ENCODE measurements at places on chromosomes 1 and 21.

- no peak for DNase-seq
Measured at GRCh38 chr1:21961799-21962198, 15.0 kb upstream of the CELA3B start.

DNA sequence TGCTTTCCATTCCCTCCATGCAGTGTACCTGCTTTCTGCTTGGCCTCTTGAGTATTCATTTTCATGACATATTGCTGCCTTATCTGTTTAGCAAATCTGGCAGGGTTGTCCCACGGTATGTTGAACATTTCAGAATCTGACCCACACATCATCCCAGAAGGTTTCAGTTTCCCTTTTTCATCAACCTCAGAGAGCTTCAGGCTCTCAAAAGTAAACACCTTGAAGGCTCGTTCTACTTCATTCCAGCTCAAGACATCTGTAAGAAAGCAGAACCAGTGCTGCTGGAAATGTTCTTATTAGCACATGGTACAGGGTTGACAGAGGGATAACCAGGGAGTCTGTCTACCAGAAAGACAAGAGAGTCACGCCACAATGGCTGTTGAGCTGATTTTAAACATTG, 103.6 kb downstream of the SPAG17 start:
- no peak for DNase-seq

GRCh38 chr1:39204441-39205081, at the start of gene MACF1:
MACF1 (plus strand) TSS chr1:39204695; CDS start chr1:39205023, 328 bp downstream.
- no peak for DNase-seq

DNA sequence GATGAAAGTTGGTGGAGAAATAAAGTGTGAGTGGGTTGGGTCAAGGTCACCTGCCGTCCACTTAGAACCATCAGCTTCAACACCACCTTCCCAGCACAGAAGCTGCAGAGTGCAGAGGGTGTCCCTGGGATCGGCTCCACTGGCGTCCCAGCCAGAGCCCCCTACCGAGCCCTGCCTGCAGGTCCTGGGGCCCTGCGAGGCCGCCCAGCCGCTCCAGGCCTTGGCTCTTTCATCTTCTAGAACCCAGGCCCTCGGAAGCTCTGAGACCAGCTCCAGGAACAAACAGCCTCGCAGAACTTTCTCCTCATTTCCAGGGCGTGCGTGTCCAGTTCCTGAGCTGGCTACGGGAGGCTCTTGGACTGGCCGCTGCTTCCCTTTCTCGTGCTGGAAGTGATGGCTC, 166.0 kb downstream of the PRDM16 start:
- no peak for DNase-seq

DNA sequence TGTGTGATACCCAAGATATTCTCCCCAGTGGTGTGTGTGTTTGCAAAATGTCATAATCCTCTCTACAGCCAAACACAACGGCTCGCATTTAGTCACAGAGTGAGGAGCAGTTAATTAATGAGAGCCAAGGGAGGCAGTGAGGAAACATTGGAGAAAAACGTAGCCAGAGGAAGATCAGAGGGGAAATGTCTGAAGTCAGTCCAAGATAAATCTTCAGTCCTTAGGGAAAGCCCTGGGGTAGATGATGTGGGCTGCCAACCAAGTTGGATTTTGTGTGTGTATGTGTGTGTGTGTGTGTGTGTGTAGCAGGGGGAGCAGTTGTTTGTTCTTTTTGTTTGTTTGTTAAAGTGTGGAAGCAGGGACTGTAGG, 201.0 kb upstream of the PTBP2 start:
- no peak for DNase-seq

DNA sequence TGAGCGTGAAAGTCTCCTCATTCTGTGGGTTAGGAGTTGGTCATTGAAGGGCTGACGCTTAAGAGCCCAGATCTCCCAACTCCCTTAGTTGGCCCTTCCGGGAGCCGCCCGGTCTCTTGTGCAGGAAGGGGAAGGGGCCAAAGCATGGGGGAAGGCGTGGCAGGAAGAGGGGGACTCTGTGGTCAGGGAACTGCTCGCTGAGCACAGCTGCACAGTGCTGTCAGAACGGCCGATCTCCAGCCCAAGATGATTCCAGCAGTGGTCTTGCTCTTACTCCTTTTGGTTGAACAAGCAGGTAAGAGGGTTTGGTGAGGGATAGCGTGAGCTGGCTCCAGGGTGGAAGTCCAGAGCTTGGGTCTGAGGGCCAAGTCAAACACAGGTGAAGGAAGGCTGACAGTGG, at the start of gene FCER1G:
Gene FCER1G (plus strand): TSS at position 220 of the 400 bp plus-strand sequence. CDS start 27 bp downstream, at position 247.
- DNase-seq: no peak

DNA sequence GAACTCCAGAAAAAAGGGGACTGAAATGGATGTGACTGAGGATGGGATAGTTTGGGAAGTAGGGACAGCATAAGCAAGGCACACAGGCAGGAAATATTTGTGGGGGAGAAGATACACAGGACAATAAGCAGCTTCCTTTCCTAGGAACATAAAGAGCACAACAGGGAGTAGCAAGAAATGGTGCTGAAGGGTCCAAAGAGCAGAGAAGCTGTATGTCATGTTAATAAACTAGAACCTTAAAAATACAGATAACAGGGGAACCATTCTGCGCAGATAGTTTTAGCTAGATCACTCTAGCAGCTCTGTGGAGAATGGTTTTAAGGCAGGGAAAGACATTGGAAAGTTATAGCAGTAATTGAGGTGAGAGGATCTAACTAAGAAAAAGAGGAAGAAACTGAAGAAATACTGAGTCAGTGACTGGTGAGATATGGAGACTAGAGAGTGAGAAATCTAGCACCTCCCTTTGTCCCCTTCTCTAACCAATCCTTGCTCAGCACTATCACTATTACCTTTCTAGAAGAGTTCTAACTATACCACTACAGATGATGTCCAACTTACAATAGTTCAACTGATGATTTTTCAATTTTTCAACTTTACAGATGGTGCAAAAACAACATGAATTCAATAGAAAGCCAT, 95.0 kb downstream of the CDC42BPA start:
- DNase-seq: no peak

- DNase-seq: no peak
Measured at GRCh38 chr1:158579733-158580132, at the start of gene OR10X1. OR10X1 (minus strand) TSS chr1:158579899; CDS start chr1:158579899, 0 bp downstream.

DNA sequence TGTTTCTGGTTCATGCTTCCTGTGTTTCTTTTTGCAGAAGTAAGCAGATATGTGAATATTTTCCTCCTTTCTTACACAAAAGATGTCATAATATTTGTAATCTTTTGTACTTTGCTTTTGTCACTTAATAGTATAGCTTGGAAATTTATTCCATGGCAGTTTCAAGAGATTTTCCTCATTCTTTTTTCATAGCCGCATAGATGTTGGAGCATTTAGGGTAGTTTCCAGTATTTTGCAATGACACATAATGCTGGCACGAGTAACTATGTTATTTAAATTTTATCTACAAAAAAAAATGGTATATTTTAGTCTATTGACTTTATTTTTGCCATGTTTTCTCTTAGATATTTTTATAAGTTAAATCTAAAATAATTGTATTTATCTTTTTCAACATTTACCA, 40.7 kb downstream of the AGO3 start:
- DNase-seq: no peak

DNA sequence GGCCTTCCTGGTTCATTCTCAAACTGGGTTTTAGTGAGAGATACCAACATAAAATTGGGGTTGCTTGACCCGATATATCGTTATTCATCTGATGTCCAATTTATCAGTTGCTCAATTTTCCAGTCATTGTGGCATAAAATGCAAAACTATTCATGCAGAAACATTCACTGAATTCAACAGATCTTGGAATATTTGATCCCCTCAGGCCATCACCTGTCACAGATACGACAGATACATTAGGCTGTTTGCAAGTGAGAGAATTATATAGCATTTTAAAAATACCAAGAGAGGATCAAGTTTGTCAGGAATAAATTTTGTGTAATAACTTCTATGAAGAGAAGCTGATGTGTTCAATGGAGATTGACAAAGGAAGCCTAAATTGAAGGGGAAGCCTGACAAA, 67.1 kb downstream of the MAP10 start:
- DNase-seq: no peak

- no peak for DNase-seq
Measured at GRCh38 chr1:56901716-56902115, 47.1 kb downstream of the C8A start.

- no peak for DNase-seq
Measured at GRCh38 chr1:218656301-218657037, 311.3 kb downstream of the TGFB2 start.

DNA sequence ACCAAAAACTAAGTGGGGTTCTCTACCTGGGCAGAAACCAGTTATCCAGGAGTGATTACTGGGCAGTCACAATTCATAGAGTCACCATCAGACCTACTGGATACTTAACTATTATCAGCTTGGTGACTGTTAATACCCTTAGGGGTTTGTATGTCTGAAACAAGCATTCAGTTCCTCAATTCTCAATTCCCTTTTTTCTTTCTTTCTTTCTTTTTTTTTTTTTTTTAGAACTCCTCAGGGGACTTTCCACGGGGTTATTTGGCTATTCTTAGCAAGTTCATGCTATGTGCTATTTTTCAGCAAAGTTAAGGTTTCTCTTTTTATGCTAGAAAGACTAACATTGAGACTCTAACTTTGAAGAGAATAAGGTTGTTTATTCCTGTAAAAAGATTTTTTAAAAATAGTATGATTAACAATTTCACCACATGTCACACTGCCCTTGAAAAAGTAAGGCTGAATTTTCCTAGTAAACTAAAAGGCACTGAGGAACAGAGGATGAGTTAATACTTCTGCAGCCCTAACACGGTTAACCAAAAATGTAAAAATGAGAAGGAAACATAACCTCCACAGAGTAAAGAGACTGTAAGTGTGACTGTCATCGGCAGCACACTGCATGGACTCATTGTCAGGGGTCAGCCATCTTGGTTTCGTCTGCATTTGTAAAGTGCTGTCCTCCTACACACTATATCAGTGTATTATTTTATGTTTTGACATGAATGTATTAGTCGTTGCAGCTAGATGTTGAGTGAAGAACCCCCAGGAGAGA, 310.2 kb downstream of the NTNG1 start:
- DNase-seq: no peak

DNA sequence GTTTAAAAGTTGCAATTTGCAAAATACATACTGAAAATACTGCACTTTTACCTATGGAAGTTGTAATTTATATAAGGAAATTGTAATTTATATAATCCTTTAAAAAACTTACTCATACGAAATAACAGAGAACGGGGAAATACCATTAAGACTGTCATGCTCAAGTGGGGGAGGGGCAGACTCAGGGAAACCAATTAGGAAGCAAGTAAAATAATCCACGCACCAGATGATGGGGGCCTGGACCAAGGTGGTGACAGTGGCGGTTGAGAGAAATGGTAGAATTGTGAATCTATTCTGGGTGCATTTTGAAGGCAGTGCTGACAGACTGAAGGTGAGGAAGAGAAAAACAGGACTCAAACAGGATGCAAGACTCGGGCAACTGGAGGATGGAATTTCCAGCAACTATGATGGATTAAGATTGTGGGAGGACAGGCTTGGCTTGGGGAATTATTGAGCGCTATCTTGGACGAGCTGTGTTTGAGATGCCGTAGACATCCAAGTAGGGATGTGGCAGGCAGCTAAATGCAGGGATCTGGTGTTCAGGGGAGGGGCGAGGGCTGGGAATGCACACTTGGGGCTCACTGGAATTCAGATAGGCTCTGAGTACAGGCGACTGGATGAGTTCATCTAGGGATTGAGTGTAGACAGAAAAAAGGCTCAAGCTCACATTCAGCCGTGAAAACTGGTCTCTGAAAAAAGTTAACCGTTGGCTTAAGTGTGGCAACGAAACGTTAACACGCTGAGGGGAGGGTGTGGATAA, 977 bp downstream of the LCA5L start:
- no peak for DNase-seq

DNA sequence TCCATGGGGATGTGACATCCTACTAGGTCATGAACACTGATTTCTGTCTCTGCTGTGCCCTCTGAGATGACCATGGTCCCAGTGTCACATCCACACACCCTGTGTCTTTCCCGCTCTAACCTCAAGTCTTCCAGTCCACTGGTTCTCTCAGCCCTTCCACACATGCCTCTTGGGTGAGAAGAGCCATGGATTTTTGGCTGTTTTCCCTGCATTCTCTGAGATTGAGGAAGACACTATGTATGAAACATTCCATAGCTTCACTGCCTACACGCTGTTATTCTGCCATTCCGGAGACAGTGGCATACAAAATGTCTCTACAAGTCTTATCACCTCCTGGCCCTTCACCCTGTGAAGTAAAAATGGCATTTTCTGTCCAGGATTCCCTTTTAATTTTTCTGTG, 247.3 kb downstream of the BACH1 start:
- DNase-seq: no peak

GRCh38 chr1:208243527-208243966, 637 bp downstream of the PLXNA2 start:
- no peak for DNase-seq

DNA sequence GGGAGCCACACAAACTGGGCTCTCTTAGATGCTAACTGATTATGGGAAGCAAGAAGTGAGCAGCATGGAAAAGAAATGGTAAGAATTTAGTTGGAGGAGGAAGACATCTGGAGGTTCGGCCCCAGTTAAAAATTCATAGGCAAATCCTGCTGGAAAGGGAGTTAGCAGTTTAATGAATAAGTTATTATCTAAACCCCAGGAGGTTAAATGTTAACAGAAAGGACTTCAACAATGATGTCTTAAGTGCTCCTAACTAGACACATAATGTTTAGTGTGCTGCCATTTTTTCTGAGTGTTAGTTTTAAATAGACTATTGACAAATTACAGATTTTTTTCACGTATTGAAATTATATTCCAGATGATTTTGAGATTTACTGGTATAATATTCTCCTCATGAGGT, 1265.3 kb upstream of the ADGRL2 start:
- DNase-seq: no peak

DNA sequence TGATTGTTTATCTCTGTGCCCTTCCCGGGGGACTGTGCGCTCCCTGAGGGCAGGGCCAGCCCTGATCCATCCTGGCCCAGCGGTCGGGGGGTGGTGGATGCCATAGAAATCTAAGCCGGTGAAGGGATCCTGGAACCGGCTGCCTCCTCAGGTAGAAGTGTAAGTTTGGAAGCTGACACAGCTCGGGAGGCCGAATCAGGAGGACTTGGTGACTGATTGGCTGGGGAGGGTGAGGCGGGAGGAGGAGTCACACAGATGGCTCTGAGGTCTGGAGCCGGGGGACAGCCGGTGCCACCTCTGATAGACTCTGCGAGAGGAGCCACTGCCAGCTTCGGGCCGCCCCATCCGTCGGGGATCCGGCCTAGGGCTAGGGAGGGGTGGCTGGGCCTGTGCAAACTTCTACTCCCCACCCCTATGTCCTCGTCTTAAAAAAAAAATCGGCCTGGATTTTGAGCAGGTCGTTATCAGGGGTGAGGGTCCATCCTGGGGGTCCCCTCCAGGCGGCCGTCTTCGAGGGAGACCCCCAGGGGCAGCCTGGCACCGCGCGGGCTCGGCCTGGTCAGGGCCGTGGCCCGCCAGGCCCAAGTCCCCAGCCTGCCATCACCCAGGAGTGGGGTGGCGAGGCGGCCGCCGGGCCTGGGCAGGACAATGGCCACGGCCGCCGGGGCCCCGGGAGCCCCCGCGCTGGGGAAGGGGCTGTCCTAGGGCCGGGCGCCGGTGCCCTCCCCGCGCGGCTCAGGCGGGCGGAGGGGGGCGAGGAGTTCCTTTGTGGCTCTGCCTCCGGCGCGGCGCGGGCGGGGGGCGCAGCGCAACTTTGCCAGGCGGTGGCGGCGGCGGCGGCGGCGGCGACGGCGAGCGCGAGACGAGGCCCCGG, 708 bp upstream of the ZNF362 start:
- no peak for DNase-seq
